Ovary (tissue), 10 donors: ENCODE measurements at places on chromosomes 13 and 19.

DNA sequence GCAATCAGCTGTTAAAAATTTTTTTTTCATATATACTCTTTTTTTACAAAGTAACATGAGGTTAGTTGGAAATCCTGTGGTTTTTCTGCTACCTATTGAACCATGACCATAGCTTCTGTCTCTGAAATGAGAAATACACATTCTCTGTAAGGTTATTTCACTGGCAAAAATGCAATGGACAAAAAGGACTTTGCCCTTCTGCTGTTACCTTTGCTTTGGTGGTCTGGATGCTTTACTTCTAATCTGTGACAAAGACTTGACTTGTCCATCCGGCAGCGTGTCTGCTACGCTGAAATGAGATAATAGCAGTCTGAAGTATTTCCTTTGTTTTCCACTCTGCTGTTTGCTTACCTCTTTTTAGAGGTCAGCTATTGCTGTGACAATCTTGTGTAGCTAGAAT, 412.8 kb downstream of the SLITRK6 start:
- DNase-seq: no peak

GRCh38 chr13:36395280-36395679, 37.0 kb upstream of the CCNA1 start:
- DNase-seq: no peak

DNA sequence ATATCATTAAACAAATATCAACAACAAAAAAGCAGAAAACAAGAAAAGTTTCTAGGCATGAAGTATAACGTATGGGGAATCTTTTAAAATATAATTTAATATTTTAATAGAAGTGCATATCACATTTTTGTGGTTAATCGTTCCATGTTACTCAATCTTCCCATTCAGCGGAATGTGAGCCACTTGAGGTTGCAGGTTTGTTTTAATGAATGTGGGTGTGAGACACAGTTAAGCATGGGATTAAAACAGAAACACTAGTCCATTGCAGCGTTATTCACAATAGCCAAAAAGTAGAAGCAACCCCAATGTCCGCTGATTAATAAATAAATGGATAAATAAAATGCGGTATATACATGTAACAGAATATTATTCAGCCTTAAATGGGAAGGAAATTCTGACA, 146.0 kb downstream of the NDFIP2 start:
- no peak for DNase-seq

DNA sequence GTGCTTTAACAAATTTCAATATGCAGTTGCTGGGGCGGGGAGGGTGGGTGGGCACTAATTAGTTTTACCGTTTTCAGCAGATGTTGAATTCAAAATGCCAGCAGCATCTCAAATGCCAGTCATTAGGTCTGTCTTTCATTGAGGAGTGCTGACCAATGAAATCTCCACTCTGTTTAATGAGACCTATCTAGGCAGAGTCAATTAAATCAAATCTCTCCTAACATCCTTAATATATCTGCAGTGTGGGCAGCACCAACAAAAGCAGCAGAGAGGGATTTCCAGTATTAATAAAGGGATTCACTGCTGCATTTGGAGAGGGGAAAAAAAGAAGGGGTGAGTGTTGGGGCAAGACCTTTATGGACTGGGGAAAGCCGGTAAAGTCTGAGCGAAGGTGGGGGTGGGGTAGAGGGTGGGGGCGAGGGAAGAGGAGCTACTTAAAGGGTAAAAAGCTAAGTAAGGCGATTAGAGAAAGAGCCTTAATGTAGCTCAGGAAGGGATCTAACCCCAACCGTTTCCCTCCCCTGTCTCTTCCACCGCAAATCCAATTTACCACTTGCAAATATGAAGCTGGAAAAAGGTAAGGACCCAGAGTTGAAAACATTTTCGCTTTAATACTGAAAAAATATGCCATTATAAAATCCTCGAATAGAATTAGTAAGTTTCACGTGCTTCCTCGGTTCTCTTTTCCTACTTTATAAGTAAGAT, 4.5 kb downstream of the SLITRK1 start:
- DNase-seq: no peak

GRCh38 chr13:87376081-87376480, 295.1 kb upstream of the SLITRK5 start:
- no peak for DNase-seq

- DNase-seq: no peak
Measured at GRCh38 chr19:42158926-42159325, 26.7 kb upstream of the POU2F2 start.

- no peak for DNase-seq
Measured at GRCh38 chr13:53250272-53250875, 221.8 kb downstream of the OLFM4 start.

- no peak for DNase-seq
Measured at GRCh38 chr13:20124303-20124702, 36.5 kb downstream of the GJA3 start.

GRCh38 chr13:39483326-39483725, 119.7 kb downstream of the LHFPL6 start:
- no peak for DNase-seq

GRCh38 chr19:1279782-1280341, 4.5 kb downstream of the FAM174C start:
- DNase-seq: peak; percentile 85

- no peak for DNase-seq
Measured at GRCh38 chr19:39754971-39755370, 17.1 kb upstream of the CLC start.

DNA sequence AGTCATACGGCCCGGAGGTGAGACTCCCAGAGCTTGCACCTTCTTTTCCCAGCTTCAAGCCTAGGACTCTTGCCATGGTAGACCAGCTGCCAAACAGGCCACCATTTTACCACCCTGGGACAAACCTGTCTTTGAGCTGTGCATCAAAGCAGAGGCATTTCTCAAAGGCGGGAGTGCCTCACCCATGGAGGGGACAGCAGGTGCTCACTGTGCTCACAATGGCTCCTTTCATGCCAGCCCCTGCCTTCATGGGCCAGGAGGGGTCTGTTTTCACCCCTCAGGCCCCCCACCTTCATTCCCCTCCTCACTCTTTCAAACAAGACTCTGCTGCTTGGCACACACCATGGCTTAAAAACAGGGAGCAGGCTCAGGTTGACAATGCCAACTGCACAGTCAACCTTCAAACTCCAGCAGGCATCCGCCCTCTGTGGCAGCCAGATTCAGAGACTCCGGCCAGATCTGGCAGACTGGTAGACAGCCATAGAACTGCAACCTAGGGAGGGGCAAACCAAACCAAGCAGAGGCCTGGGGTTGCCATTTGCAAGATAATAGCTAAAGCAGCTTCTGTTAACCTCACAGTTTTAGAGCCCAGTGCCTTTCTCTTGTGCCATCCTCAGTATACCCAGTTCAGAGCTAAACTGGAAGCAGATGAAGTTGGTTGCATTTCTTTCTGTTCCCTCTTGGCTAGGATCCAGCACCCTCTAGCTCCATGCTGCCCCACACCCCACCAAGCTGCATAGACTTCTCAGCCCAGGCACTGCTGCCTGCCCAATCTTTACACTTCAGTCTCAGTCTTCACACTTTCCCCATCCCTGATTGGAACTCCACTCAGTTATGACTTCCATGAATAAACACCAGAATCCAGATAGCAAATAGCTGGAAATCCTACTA, 93.9 kb upstream of the SPATA13 start:
- no peak for DNase-seq

- DNase-seq: no peak
Measured at GRCh38 chr13:27772651-27773425, 19.4 kb upstream of the GSX1 start.

- DNase-seq: no peak
Measured at GRCh38 chr19:38072776-38073750, 151.0 kb downstream of the DPF1 start.

GRCh38 chr19:16936901-16937300, 48.1 kb downstream of the F2RL3 start:
- no peak for DNase-seq

- peak; percentile 63 for DNase-seq
Measured at GRCh38 chr19:2034729-2035589, 16.1 kb downstream of the MKNK2 start.

DNA sequence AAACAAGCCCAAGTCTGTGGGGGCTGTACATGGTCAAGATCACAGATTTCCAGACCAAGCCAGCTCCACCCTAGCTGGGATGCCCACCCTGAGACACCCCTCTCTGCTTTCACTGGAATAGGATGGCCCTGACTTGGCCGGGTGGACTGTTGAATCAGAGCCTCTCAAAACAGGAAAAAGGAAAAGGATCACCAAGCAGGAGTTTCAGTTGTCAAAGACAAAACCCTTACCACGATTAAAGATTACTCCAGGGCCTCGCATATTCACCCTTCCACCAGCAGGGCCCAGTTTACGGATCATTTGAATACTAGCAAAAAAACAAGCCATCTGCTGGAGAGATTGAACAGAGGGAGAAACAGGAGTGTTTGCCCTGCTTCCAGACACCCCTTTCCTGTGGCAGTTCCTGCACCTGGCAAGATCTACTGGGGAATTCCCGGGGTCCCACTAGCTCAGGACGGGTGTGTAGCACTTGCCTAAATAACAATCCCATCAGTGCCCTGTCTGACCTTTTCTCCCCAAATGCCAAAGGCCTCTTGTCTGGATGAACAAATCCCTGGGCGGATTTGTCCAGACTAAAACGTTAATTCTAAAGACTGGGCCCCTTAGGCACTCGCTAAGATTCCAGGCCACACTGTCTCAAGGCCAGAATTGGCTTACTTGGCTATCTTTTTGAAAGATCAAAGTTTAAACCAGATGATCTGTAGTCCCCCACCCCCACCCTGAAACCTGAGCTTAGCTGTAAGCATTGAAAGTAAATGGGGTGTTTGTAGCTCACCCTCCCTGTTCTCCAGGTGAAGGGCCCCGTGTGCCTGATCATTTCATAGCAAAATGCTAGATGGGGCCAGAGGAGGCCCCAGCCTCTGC, 38.4 kb downstream of the ACTN4 start:
- DNase-seq: no peak

GRCh38 chr13:65159803-65160202, 2070.3 kb downstream of the PCDH9 start:
- no peak for DNase-seq

- no peak for DNase-seq
Measured at GRCh38 chr19:53809518-53810186, 14.5 kb downstream of the NLRP12 start.

- DNase-seq: peak; percentile 70
Measured at GRCh38 chr19:50658441-50659317, 9.4 kb downstream of the C19orf81 start.

- DNase-seq: no peak
Measured at GRCh38 chr13:37927561-37927960, 58.0 kb upstream of the TRPC4 start.

DNA sequence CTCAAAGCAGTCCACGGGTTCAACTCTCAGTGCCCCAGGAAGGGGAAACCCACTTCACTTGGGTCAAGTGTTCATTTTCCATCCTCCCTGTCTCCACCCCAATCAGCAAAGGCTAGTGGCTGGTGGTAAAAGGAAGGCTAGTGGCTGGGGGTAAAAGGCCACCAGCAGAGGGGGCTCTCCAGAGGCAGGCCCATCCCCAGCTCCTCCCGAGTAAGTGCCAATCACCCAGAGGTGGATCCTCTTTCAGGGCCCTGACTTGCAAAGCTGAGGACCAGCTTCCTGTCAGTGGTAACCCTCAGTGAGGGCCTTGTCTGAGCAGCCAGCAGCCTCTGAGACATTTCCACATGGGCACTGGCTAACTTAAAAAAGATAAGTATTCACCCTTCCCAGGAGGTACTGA, 22.0 kb upstream of the TPT1 start:
- DNase-seq: no peak

- no peak for DNase-seq
Measured at GRCh38 chr13:93217721-93218261, 8.8 kb upstream of the GPC6 start.

- DNase-seq: no peak
Measured at GRCh38 chr13:24511816-24512196, 772 bp downstream of the PARP4 start.

- no peak for DNase-seq
Measured at GRCh38 chr19:422213-422916, 13.4 kb upstream of the C2CD4C start.

GRCh38 chr19:42150364-42150763, 18.1 kb upstream of the POU2F2 start:
- DNase-seq: no peak

DNA sequence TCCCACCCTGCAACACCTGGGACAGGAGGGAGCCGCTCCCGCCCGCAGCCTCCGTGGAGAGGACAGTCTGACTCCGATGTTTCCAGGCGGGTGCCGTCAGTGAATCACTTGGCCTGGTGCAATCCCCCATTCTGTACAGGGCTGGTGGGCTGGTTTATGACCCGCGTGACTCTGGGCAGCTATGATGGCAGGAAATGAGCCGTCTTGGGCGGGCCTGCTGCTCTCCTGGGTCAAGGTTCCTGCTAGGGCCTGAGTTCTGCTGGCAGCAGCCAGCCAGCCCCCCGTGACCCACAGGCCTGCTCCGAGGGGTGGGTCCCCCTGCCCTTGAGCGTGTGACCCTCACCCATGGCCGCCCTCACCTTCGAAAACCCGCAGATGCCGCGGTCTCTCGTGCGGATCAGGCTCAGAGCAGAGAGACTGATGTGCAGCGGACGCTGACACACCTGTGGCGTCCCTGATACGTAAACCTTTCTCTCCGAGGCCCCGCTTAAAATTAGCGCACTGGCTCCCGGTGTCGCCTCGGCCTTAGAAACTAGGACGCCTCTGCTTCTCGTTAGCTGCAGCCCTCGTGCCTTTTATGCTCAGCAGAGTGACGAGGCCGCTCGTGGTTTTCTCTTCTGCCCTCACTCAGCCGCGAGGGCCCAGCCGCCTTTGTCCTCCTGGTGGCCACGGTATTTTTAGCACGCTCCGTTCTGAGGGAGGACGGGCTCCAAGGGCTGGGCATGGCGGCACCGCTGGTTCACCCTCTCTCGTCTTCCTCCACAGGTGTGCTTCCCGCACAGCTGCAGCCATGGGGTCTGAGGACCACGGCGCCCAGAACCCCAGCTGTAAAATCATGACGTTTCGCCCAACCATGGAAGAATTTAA, 63.4 kb downstream of the KDM4B start:
- no peak for DNase-seq

DNA sequence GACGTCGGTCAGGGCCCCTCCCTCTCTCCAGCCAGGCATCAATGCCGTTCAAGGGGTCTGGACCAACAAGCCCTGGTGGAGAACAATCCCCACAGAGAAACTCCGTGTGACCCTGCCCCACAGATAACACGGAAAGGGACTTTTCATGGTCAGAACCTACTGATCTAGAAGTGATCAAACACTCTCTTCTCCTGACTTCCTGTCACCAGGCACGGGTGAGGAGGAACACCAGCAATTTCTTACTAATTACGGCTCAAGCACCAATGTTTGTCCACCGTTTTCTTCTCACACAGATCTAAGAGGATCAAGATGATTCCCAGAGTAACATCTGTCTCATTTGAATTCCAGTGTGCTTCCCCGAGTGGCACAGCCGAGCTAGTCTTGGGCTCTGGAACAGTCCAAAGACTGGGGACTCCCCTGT, 11.8 kb downstream of the RASA3 start:
- no peak for DNase-seq

DNA sequence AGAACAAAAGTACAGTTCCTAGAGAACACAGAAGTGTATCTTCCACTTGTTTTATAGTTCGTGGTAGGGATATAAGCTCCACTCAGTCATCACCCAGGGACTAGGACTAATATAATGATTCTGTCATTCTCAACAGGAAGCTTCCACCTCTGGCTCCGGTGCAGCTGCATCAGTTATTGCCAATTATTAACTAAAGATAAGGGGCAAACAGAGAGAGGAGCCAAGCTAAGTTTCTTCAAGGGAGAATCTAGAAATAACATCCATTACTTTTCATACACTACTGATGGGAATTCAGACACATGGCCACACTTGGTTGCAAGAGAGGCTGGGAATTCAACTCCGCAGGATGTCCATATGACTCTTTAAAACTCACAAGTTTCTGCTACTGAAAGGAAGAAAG, 917.9 kb downstream of the OLFM4 start:
- DNase-seq: no peak
